Activated T-helper 17 cell treated with anti-CD3 and anti-CD28 coated beads, Interleukin-2, amount 50 U/mL, for 72 hours (primary cell): ENCODE measurements at places on chromosomes 5 and 9. TPM values are rescaled to one million over a fixed set of nuclear protein-coding genes. Genes with fewer than 3 reads are reported as not detected.

DNA sequence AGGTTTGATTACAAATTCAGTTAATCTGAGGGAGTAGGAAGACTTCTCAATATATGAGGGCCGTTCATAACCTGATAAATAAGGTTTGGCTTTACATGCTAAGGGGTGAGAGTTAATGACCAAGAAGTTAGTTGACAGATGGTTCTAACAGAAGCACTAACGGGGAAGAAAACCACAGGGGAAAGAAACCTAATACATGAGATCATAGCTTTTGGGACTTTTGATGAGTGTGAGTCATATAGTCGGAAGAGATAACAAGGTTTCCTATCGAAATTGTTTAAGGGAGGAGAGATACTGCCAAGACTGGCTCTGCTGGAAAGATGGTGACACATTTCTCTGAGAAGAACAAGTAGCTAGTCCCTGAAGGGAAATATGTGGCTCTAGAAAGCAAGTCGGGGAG is 140.1 kb downstream of the COX7C start:
- no peak for ATAC-seq

DNA sequence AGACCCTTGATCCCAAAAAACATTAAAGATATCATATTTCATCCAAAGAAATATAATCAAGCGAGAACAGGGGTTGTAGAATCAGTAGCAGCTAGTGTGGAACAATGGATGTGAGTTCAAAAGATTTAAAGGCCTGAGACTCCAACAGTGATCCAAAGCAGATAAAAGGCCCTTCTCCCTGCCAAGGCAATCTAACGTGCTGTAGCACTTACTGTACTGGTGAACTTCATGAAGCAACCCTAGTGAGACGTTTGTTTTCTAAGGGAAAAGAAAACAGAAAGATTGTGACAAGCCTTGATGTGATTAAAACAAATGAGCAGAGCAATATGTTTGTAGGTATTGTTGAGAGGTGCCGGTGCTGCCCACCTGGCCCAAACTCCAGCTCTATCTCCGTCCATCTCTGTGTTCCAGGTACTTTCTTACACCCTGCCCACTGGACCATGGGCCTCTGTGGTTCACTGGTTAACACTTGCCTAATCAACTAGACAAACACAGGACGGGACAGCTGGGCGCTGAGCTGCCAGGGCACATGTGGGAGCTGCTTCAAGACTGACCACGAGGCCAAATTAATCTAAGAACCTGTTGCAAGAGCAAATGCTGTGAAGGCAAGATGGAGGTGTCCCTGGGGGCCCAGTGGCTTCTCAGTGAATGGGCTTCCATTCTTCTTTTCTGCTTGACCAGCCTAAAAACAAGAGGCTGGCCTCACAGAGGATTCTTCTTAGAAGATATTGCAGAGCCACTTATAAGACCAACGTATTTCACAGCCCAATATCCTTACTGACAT is 265.5 kb downstream of the CWC27 start:
- no peak for ATAC-seq

GRCh38 chr9:135136481-135136880 is 49.0 kb downstream of the OLFM1 start:
- no peak for ATAC-seq

SLC4A9 gene
- total RNA-seq: 0.26 TPM

DNA sequence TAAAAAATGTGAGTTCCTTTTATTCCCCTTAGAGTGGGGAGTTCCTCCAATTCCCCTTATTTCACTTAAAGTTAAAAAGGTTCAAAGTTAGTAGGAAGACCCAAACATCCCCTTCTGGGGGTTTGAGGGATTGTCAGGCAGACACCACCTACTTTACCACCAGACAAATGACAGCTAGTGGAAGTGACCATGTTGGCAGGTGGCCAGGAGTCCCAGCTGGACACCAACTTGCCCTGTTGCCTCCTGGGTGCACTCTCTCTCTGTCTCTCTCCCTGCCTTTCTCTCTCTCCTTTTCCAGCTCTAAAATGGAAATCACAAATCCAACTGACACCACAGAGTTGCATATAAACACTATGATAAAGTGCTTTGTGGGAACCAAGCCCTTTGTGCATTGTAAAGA is 307.7 kb upstream of the TLE4 start:
- no peak for ATAC-seq

DNA sequence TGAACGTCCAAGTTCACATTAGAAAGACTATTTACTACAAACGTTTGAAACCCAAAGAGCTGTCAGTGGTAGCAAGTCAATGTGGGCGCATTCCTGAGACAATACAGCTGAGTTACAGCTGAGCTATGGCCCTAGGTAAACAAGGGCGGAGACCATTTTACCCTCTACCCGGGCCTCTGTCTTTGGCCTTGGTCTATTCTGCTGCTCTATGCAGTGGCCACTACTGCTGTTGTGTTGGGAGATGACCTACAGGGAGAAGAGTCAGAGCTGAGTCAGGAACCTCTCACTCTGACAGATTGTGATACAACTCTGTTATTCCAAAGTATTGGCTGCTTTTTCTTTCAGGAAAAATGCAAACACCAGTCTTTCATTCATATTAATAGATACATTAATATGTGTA is 700.6 kb downstream of the SEMA5A start:
- no peak for ATAC-seq
